Panc1 (cell line): ENCODE measurements at places on chromosomes 1 and 21.

GRCh38 chr1:62849031-62849430 lies 65.1 kb downstream of the ATG4C start:
- DNase-seq, result no peak

- DNase-seq, result no peak
Observed at GRCh38 chr1:201032408-201032807, 8.9 kb upstream of the KIF21B start.

- DNase-seq, result no peak
Observed at GRCh38 chr1:47630346-47630745, 192.5 kb downstream of the FOXD2 start.

DNA sequence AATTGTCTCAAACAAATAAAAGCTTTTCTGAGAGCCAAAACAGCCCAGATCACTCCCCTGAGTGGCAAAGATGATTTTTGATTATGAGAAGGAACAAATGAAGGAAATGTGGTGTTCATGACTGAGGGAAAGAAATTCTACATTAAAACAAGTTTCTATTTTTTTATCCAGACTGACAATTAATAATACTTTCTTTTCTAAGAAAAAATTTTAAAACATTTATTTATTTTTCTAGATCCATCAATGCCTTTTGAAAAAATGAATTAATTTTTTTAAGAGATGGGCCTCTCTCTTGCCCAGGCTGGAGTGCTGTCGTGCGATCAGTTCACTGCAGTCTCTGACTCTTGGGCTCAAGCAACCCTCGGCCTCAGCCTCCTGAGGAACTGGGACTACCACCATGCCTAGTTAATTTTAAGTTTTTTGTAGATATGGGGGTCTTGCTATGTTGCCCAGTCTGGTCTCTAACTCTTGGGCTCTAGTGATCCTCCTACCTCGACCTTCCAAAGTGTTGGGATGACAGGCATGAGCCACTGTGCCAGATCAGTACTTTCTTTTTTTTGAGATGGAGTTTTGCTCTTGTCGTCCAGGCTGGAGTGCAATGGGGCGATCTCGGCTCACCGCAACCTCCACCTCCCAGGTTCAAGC lies 11.2 kb upstream of the TXNIP start:
- no peak for DNase-seq

GRCh38 chr1:82091729-82092128 lies 291.0 kb downstream of the ADGRL2 start:
- DNase-seq, result no peak

DNA sequence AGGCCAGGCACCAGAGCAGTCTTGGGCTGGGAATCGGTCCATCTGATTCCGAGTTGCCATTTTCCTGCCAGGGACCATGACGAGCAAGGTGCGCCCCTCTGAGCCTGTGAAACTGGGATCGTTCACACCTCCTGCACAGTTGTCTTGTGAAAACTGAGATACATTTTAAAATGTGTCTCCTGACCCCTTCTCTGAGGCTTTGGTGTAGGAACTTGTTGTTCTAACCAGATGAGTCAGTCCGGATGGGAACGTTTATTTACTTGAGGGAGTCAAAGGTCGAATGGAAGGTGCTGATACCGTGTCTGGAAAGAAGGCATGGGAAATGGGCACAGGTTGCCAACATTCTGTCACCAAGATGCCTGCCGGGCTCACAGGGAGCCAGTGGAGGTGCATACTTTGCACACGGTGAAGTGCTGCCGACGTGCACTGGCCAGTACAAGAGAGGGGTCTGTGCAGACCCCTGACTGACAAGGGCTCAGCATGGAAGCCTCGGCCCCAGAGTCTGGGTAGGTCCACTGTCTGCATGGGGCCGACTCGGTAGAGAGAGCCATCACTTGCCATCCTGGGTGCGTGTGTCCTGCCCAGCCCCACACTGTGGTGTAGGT lies 7.4 kb upstream of the KCNN3 start:
- no peak for DNase-seq

DNA sequence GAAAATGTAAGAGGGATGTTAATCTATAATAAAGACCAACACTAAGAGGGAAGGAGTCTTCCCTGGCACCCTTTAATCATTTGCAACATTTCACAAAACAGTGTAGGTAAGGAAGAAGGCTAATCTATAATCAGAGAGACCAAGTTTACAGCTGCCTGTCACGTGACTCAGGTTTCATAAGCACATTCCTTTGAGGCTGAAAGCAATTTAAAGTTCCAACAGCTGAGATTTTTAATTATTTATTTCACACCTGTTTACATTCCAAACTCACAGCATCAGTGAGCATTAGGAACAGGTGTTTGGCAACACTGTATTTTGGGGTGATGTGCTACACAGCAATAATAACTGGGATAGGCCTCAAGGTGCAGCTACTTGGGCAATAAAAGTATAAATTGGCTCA lies 75.7 kb upstream of the PGBD5 start:
- DNase-seq, result no peak

DNA sequence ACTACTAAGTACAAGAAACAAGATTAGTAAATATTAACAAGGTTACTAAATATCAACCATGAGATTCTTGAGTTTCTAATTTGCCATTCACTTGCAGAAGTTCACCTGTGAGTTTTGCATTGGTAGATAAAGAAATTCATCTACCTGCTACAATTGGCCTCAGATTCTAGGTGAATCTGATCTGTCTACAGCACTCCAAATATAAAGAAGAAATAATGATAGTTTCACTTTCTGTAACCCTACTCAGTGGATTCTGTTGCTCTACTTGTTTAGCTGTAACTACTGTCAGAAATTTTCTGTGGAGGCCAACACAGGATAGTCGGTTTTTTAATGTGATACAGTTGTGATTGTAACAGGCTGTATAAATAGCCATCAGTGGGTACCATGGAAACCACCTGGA lies 118.6 kb downstream of the NR5A2 start:
- no peak for DNase-seq

DNA sequence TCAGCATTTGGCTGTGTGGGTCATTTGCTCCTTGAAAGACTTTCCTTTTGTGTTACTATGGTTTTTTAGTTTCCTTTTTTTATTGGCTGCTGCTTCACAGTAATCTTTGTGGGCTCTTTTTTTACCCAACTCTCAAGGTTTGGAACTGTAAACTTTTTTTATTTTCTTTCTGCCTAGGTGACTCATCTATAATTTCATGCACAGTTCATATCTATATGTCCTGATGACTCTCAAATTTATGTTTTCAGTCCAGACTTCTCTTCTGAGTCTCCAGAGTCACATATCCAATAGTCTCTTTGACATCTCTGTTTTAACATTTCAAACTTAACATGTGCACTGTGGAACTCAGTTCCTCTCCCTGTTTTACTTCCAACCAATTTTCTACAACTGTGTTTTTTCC lies 83.4 kb downstream of the ATF6 start:
- DNase-seq, result no peak

DNA sequence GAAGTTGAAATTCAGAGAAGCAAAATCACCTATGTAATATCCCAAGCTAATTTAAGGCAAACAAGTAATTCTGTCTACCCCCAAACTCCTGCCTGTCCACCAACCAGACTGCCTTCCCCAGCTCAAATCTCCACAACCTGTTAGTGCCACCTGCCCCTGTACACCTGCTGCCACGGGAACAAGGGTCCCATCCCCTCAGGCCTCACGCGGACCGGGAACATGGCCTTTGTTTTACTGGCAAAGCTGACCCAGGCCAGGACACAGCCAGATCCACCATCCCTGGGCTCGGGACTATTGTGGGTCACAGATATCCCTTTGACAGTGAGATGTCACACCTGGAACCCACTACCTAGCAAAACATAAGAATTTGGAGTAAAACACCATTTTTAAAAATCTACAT lies 139.3 kb upstream of the SGIP1 start:
- no peak for DNase-seq

DNA sequence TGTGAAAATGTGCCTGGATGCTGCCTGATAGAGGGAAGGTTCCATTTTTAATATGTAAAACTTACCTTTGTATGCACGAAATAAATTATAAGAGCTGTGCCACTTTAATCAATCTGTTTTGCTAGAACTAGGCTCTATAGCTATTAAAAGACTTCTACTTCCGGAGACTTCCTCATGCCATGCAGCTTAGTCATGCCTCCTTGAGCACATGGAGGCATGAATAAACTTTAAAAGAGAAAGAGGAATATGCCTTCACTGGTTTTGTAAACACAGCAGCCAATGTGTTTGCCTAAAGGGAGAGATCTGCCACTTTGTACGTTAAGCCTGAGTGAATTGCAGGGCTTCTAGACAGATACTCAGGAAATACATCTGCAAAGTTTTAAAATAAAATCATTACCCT lies 604.6 kb downstream of the LRRIQ3 start:
- DNase-seq, result peak; percentile 33

DNA sequence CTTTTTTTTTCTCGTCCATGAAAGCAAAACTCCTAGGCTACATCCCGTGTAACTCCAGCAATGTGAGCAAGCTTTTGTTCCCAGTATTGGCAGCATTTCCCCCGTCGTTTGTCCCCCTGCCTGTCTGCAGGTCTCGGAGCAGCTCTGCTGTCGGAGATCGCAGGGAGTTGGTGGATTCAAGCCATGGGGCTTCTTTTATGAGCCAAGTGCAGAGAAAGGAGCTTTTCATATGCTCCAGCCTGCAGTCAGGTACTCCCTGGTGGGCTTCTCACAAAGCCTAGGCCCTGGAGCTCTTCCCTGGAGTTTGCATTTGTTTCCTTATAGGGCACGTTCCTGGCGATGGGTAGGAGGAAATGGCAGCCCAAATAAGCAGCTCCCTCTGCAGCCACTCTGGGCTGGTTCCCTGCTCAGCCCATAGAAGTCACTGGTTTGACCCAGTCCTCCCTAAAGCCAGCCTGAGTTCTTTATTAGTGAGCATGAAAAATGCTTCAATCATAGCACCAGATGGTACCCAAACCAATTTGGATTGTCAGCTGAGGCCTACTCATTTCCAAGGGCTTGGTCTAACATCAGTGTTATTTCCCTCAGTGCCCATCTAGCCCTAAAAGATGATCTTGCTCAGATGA lies 78.3 kb downstream of the NUF2 start:
- no peak for DNase-seq

DNA sequence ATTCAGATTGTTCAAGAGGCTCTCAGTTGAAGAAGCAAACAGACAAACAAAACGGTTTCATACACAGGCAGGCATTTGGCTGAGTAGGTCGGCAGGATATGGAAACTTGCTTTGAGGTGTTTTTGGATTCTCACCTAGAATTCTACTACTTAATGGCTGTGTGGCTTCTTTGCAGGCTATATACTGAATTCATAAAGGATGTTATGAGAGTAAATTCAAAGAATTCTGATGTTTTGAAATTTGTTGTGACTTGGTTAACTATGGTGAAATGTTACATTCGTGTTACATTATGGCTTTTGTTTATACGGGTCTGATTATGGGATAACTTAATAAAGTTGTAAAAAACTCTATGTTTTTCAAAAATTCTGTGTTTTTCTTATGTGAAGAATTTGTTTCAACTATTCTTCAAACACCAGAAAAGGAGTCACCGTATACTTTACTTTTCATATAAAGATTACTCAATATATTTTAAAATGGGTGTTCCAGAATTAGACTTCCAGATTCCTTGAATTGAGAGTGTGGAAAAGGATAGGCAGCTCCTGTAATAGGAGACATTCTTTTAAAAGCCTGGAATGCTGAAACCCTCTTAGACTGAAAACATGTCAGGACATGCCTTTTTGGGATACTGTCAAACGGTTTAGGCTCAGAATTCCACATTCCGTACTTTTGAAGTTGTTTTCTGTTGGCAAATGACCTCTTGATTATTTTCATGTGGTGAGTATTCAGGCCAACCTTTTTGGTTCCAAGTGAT lies 8.2 kb upstream of the IRF2BP2 start:
- DNase-seq, result no peak

DNA sequence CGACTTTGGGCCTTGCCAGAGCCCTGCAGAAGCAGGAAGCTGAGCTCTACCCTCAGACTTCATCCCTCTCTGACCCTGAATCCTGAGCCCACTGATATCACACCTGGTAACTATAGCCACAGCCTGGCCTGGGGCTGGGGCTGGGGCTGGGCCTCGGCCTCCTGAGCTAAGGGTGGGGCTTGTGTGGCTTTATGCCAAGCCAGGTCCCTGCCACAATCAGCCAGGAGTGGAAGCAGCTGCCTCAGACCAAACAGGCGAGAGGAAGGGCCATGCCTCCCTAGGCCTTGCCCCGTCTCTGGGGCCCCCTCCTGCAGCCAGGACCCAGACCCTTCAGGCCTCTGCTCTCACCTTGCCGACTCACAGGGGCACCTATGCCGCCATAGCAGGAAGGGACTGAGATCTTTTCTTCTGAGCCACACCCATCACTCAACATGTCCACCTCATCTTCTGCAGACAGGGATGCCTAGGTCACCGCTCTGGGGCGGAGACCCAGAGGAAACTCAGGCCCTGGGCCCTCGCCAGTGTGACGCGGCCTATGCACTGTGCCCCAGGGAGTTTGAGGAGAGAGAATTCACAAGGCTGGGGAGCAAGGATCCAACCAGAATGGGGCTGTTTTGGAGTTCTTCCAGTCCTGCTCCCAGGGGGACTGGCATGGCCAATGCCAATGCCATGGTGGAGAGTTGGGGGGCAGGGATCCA lies 5.7 kb downstream of the UBXN11 start:
- DNase-seq, result no peak

DNA sequence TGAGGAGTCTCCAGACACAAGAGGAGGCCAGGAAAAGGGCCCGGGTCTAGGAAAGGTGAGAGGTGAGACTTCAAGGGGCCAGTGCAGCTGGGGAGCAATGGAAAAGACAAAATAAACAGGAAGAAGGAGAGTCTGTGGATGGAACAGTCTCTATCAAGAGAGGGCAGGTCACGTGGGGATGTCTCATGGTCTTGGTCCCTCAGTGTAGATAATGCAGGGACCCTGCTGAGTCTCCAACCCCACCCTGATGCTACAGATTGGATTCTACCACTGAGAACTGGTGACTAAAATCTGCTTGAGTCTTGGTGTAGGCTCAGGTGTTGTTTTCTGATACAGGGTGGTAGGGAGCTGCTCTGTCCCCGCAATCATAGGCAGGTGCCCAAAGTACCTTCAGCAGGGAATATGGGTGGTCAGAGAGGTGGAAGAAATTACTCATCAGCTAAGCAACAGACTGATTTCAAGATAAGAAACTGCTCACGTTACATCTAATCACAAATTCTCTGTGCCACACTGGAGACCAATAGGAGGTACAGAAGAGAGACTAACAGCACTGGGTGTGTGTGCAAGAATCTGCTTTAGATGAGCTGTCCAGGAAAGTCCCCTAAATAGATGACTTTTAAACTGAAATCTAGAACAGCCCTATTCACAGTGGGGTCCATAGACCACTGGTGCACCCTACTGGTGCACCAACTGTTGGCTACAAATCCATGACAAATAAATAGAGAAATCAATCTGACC lies 101.5 kb upstream of the TLR5 start:
- DNase-seq, result no peak

DNA sequence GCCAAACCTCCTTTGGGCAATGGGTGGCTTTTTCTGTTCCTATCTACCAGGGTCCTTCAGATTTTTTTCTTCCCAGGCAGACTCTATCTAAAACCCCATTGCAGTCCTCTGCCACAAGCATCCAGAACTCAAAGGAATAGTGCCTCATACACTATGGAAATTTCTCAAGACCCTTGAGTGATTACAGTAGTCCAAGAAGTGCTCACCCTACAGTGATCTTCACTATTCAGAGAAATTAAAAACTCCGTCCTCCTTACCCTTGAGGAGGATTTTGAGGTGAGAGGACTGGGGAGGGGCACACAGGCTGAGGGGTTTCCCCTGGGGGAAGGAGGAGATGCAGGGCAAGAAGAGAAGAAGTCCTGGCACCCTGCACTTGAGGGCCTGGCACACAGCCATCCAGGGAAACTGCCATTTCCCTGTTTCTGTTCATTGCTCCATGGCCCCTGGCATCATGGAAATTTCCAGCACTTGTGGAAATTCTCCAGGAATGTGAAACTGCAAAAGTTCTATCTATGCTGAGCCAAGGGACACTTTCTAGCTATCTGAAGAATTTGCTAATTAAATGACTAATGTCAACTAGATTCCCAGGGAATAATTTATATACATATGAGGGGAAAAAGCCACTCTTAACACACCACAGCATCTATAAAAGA lies 102.5 kb upstream of the ATP1B1 start:
- no peak for DNase-seq
